ENCODE measurements at places on chromosomes 5 and 9.

- DNase-seq, result no peak
These were observed 69.7 kb downstream of the MEF2C start for GRCh38 chr5:88813244-88813643.

DNA sequence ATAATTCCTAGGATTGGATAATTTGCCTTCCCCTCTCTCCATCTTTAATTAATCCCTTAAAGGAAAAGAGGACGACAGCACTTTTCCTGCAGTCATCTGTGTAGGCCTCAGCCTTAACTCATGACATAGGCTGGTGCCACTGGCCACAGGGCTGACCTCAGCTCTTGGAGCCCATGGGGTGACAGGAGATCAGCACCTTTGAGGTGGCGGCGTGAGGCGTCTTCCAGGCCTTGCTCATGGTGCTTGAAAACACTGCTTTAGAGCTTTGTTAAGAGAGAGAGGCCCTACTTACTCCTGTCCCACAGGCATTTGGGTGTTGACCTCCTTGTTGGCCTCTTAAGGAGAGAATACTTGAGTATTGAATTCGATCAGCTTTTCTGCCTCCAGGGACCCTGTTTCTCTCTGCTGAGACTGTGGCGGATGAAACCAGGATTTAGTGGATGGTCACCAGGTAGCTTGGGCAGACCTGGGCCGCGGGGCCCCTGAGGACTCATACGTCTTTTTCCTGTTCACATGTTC lies 23.4 kb downstream of the TENT4A start:
- no peak for DNase-seq

GRCh38 chr9:128188209-128188608 lies 3.2 kb downstream of the CIZ1 start:
- DNase-seq, result no peak

- DNase-seq, result peak; percentile 44
These were observed 284.2 kb upstream of the IRX1 start for GRCh38 chr5:3311433-3311832.

- no peak for DNase-seq
These were observed 498.7 kb downstream of the ISL1 start for GRCh38 chr5:51881901-51882300.

DNA sequence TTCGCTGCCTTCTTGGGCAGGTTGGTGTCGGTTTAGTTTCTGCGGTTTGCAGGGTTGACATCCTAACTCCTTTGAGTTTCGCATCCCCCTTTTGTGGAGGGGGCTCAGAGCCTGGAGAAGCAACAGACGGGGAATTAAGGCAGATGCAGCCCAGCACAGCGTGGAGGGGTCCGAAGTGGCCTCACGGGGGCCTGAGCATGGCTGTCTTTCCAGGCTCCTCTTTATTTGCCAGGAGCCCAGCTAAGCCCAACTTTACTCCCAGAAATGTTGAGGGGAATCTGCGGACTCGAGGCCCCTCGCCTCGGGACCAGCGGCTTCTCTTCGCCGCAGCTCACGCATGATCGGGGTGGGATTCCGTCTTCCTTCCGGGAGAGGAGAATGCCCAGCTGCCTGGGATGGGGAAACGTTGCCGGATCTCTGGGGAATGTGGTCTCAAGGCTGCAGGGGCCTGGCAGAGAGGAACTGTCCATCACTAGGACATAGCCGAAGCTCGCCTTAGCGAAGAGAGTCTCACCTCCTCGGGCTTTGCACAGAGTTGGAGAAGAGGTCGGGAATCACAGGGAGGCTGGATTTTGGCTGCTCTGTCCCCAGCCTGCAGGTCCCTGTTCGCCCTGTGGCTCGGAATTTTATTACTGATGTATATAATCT lies 1.3 kb downstream of the RAI14 start:
- peak; percentile 58 for DNase-seq

DNA sequence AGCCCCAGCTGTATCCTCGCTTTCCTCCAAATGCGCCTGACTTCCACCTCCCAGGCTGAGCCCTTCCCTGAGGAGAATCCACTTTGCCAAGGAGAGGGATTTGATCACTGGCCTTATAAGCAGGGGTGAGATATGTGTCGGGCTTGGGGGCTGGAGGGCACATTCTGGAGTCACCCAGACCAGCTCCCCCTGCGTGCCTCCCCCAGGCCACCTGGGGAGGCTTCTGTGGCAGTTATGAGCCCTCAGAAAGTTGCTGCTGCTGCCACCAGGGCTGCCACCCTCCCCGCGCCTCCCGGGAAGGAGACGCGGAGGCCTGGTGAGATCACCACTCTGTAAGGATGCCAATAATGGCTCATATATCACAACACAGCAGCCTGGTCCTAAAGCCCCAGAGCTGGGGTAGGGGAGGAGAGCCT lies 211.5 kb downstream of the PAPPA start:
- no peak for DNase-seq

DNA sequence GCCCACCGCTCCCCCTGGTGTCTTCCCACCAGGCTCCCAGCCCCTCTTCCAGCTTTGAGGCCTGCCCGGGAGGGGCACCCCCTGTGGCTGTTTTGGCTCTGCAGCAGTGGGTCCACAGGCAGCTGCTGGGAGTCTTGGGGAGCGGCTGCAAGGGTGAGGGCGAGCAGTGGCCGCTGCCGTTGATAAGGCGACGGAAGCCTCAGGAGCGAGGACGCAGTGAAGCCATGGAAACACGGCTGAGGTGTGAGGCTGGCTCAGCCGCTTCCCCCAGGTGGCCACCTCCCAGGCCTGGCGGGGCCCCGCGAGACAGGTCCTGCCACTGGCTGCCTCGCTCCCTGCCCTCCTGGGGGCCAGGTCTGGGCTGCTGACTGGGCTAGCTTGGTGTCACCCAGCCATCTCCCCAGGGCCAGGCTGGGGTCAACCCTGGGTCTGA lies 41.5 kb downstream of the CXXC5 start:
- DNase-seq, result no peak

- peak; percentile 16 for DNase-seq
These were observed 682 bp upstream of the SPTAN1 start for GRCh38 chr9:128551657-128552152.

DNA sequence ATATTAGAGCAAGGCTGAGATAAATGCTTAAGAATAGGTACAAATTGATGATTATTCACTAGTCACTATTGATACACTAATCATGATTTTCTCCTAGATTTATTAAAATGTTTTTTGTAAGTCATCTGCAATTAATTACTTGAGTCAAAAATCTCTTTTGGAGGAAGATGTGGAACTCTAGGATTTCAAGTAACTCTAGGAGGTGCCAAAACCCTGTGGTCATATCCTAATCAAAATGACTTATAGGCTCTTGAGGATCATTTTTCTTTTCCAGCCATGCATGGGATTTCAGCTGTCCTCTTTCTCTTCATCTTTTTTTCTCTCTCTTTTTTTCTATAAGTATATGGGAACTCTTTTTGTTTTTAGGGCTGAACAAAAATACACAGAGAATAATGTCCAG lies 141.8 kb upstream of the CD180 start:
- DNase-seq, result no peak

- DNase-seq, result no peak
These were observed 23.1 kb upstream of the SLC9A3 start for GRCh38 chr5:547086-547924.

DNA sequence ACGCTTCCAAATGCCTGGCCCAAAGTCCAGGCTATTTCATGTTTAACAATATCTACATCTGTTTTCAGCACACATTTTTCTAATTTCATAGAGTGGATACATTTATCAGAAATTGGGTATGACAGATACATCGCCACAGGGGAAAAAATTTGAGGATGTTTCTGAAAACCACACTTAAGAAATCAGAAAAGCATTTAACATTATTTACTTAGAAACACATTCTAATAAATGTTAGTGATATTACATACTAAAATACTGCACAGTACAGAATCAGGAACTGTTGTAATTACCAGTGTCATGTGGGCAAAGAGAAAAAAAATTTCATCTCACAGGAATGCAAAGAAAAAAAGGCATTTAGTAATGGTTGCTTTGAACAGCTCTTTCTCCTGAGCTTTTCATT lies 310.5 kb upstream of the KIF2A start:
- no peak for DNase-seq

- no peak for DNase-seq
These were observed 55.8 kb downstream of the GOLM1 start for GRCh38 chr9:86043586-86043985.

DNA sequence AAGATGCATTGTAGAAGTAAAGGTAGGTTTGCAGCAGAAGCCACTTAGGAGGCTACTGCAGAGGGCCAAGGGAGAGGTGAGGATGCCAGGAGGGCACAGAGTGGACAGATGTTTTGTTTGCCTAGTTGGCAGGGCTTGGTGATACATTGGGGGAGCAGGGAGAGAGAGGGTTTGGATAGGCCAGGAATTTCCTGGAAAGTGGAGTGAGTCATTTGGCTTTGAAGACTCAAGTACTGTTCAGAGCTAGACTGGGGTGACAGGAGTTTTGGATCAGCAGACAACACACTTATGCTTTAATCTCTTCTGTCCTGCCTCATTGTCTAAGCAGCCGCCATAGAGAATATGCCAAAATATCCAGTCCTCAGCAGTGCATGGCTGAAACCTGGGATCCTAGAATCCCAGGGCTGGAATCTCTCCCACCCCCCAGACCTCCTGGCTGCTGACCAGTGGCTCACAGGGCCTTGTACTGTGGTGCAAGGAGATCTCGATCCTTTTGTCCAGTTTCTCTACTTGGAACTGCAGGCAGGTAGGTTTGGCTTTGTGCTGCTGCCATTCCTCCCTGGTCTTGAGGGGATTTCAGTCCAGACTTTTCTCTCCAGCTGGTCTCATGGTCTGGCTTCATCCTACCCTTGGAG lies 11.0 kb downstream of the TMEM268 start:
- peak; percentile 74 for DNase-seq

DNA sequence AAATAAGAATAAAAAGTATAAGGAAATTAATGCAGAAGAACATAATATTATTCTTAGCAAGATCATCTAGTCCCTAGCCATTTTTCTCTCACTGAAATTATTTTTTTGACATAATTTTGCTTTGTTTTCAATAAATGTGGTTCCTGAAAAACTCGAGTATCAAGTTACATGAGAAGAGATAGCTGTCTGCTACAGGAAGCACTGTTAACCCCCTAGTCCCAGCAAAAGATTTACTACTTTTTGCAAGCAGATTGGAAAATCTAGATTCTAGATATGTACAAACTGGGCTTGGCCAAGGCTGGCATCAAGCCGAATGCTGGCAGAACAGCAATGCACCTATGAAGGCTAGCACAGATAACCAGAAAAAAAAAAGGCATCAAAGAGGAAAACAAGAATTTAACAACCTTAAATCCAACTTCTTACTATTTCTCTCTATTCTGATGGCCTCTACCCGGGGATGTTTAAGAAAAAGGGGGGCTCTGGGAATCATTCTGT lies 21.9 kb upstream of the ISCA1 start:
- DNase-seq, result peak; percentile 34

- DNase-seq, result no peak
These were observed 443.9 kb downstream of the TLE1 start for GRCh38 chr9:81245254-81245956.

- no peak for DNase-seq
These were observed 42.5 kb downstream of the TMEM167A start for GRCh38 chr5:83034528-83035207.

DNA sequence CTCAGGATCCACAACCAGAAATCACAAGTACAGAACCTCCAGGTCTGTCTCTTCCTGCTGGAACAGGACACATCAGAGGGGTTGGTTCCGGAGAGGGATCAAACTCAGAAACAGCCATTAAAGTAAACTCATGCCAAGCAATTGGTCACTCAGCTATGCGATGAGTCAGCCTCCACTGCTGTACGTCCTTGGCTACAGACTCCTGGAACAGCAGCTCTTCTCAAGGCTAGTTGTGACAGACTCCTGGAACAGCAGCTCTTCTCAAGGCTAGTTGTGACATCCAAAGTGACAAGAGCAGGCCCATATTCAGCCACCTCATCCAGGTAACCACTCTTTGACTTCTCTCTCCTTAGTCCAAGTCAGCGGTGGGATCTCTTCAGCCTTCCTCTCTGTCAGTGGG lies at the start of gene SPINK13:
SPINK13 (plus strand) TSS at position 229 of the 400 bp plus-strand sequence. CDS start 1,279 bp downstream, outside the sequence.
- DNase-seq, result peak; percentile 78

GRCh38 chr9:83920927-83921707 lies at the start of gene KIF27:
TSS of gene KIF27 (minus strand) at chr9:83921432. CDS start at chr9:83915591, 5,841 bp downstream.
- DNase-seq, result peak; percentile 98

DNA sequence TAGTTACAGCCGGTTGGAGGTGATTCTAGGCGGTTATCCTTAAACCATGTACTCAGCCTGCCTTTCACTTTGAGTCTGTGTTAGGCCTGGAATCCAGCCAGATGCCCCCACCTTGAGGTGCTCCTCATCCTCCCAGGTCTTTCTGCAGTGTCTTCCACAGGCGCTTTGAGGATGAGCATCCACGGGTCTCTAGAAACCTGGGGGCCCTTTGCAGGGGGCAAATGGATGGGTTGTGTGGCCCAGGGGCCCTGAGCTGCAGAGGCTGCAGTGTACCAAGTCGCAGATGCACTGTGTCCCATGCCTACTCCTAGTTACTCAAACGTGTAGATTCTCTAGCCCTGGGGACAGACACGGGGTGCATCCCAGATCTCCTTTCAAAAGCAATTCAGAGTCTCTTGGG lies 242.1 kb upstream of the IRX1 start:
- DNase-seq, result no peak

GRCh38 chr5:161096581-161096980 lies 244.6 kb upstream of the ATP10B start:
- DNase-seq, result no peak

- no peak for DNase-seq
These were observed 29.4 kb upstream of the ATP6V1G1 start for GRCh38 chr9:114558027-114558675.

DNA sequence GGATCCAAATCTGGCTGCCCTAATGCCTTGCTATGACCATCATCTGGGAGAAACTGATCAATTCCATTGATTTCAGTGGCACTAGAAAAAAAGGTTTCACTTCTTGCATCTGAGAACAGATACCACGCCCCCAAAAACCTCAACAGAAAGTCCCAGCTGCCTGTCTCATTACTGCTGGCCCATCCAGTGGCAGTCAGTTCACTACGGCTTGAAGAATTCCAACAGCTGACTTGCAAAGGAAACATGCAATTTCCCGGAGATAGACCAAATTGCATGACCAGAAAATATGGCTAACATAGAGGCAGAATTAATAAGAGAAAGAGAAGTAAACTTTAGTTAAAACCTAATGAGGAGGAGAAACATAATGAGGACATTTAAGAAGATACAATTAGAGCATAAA lies 48.6 kb downstream of the UGCG start:
- peak; percentile 42 for DNase-seq

DNA sequence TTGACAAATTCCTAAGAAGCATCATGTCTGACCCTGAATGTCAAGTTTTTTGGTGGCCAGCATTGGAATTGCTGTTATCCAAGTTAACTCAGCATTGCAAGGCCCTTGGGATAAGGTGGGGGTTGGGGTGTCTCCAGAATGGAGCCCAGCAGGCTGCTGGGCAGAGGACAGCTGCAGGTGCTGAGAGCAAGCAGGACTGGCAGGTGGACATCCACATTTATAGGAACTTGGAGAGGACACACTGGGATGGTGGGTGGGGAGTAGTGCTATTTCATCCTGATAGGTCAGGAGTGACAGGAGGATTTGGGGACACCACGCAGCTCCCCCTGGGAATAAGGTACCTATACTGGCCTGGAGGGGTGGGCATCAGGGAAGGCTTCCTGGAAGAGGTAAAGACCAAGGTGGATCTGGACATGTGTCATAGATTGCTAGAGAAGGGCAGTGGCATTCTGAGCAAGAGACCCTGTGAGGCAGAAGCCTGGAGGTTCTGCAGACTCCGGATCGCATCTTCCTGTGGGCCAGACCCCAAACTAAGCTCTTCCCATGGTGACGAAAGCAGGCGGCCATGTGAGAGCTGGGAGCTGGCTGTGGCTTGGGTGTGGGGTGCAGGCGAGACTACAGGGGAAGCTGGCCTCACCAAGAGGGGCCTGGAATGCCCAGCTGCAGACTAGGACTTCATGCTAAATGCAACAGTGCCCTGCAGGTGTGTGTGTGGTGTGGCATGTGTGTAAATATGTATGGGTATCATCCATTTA lies 148.1 kb downstream of the RGS3 start:
- DNase-seq, result no peak
